GM12892 (cell line): ENCODE measurements at places on chromosomes 16 and 17.

- no peak for DNase-seq
Measured at GRCh38 chr16:75121949-75122568, 5.5 kb upstream of the LDHD start.

DNA sequence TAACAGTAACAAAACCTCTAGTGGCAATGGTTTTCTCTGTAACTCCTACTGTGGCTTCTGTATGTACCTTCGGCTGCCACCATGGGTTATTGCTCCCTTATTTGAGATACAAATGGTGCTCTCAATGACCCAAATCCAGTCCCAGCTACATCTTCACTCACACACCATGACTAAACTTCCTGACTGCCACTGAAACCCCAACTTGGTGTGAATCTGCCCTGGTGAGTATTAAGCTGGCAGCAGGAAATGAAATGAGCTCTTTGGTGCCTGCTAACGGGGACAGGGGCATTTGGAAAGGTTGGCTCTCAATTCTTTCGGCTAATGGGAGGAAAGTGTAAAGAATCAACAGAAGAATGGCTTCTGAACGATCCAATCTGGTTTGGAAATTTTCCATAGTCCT, 7.5 kb upstream of the SLC35B1 start:
- no peak for DNase-seq

- DNase-seq: no peak
Measured at GRCh38 chr17:21240369-21241055, 12.7 kb downstream of the NATD1 start.

DNA sequence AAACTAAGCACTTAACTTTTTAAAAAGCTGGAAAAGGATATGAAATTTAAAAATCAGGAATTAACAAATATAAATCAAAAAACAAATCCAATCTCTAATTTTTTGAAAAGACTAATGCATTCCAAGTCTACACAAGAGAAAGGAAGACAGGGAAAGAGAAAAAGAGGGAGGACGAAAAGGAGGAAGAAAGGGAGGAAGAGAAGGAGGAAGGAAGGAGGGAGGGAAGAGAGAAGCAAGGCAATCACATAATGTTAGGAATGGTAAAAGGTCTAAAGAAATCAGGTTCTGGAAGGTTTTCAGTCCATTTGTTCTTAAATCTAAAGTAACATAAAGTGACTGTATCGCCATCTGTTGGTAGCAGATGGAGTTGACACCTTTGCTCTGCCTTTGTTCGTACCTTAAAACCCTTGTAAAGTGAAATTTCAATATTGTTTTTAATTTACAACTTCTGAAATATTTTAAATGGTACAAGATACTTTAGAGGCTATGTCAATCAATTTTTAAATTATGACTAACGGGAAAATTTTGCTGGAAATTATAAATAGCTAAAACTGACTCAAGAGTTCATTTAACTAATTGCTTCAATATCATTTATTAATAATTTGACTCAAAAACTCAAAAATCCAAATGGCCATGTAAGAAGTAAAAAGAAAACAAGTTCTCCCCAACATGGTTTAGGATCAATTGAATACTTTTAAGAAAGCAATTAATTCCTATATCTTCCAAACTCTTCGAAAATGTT, 20.4 kb upstream of the CDYL2 start:
- no peak for DNase-seq

GRCh38 chr17:5077781-5078105, 524 bp upstream of the ZFP3 start:
- no peak for DNase-seq

GRCh38 chr17:68909066-68909465, 46.1 kb downstream of the ABCA8 start:
- DNase-seq: no peak

DNA sequence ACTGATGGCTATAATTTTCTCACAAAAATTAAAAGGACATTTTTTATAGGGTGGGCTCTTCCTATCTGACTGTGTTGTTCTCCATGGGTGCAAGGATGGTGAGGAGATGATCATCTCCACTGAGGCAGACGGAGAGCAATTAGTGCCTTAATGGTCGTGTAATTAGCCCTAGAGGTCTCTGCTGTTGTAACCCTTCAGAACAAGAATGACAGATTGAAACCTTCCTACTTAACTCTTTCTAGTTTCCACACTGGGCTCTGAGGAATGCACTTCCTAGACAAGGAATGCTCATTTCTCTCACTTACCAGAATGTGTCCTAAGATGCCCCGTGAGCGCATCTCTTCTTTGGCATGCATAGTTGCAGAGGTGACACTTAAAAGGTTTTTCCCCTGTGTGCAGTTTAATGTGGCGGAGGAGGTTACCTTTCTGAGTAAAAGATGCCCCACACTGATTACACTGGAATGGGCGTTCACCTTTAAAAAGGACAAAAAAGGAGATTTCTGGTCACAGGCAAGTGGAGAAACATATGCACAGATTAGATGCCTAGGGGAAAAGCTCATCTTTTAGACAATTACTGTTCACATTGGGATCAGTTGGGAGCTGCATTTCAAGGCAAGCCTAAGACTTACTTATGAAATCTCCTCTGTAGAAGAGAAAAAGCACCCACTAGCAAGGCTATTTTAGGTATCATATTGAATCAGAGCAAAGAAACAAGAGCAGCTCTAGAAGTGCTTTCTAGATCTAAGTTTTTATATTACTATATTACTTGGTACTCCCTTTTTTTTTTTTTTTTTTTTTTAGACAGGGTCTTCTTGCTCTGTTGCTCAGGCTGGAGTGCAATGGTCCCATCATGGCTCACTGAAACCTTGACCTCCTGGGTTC, 53.6 kb downstream of the GRB7 start:
- DNase-seq: no peak

DNA sequence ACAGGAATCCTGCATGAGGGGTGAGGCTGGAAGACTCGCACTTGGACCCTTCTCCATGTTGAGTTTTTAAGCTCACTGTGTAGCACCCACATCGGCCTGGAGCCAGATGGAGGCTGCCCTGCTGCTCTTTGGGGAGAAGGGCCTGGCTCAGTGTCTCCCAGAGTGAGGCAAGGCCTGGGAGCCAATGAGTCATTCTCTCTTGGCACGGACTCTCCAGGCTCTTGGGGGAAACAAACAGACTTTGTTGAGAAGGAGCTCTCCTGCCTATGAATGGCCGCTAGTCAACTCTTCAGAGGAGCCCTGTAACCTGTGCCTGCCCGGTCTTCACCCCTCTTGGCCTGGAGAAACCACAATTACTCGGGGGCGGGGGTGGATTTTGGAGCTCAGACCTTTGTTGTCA, 50.8 kb upstream of the MAF start:
- no peak for DNase-seq

DNA sequence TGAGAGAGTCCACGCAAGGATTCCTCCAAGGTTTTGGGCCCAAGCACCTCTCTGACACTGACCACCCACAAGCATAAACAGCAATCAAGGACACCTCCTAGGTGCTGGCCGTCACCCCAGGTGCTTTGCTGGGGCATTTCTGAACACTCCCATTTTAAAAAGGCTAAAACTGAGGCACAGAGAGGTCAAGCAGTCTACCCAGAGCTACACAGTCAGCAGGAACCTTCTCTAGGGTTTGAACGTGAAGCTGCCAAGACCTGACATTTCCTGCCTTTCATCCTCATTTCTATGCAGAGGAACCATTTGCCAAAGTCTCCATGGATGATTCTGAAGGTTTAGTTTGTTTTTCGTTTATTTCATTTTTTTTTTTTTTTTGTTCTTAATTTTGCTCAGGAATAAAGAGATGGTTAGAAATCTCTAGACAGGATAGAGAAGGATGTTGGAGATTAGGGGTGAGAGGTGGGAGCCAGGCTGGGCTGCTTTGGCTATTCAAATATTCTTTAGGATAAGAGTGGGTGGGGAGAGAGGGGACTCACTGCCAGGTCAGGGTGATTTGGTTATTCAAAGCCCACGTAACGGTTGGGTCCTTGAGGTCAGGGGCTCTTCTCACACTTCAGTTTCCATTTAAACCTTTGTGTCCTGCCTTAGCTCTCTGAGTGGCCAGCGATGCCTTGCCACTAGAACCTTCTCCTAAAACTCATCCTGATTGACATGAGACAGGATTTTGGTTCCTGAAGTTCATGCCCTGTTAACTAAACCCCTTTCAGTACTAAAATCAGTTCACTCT, 6.2 kb downstream of the PLCG2 start:
- no peak for DNase-seq

- no peak for DNase-seq
Measured at GRCh38 chr16:15613676-15614075, 29.3 kb downstream of the MARF1 start.

DNA sequence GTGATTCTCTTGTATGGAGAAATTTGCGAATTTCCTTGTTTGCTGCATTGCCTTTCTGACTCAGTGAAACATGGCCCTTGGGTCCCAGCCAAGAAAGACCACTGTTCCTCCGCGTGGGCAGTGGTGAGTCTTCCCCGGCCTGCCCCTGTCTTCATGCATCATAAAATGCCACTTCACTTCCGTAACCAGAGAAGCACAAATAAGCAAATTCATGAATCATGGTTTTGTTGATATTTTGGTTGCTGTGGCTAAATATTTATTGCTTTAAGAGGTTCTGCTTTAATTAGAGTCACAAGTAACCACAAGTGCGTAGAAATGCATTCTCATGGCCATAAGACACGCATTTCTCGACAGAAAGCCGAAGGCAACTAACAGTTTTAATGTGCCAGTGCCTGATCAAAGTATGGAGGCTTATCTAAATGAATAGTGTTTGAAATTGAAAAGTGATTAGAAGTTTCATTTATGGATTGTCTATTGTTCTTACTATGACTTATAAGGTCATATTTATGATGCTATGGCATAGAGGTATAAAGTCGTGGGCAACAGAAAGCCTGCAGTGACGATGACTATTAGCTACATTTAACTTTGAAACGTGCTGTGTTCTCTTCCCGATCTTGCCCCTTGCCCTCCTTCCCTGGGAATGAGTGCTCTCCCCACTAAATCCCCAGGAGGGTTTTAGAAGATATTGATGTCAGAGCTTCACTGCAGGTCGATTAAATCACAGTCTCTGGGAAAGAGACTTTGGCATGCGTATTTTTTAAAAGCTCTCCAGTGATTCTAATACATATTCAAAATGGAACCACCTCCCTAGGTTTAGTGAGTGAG, 76.0 kb downstream of the WIPI1 start:
- no peak for DNase-seq

DNA sequence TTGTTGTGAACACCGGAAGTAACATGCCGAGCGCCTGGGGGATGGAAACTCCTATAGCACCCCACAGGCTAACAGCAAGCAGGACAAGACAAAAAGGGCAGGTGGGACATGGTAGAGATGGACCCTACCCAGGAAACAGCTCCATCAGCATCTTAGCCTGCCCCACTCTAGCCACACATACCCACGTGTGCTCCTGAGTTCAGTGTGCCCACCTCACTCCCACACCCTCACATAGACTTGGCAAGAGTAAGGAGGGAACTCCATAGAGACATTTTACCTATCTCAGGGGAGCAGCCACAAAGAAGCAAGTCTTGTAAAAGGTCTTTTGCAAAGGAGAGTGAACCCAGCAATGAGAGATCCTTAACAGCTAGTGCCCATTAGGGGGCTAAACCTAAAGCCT, 37.8 kb upstream of the CACNG3 start:
- no peak for DNase-seq

GRCh38 chr17:17346428-17347233, 43.5 kb downstream of the NT5M start:
- DNase-seq: no peak

- no peak for DNase-seq
Measured at GRCh38 chr17:19865021-19865420, 2.7 kb downstream of the ULK2 start.

GRCh38 chr16:81879625-81880024, 100.5 kb downstream of the PLCG2 start:
- DNase-seq: no peak

- DNase-seq: no peak
Measured at GRCh38 chr17:61314368-61315078, 85.1 kb upstream of the TBX2 start.

DNA sequence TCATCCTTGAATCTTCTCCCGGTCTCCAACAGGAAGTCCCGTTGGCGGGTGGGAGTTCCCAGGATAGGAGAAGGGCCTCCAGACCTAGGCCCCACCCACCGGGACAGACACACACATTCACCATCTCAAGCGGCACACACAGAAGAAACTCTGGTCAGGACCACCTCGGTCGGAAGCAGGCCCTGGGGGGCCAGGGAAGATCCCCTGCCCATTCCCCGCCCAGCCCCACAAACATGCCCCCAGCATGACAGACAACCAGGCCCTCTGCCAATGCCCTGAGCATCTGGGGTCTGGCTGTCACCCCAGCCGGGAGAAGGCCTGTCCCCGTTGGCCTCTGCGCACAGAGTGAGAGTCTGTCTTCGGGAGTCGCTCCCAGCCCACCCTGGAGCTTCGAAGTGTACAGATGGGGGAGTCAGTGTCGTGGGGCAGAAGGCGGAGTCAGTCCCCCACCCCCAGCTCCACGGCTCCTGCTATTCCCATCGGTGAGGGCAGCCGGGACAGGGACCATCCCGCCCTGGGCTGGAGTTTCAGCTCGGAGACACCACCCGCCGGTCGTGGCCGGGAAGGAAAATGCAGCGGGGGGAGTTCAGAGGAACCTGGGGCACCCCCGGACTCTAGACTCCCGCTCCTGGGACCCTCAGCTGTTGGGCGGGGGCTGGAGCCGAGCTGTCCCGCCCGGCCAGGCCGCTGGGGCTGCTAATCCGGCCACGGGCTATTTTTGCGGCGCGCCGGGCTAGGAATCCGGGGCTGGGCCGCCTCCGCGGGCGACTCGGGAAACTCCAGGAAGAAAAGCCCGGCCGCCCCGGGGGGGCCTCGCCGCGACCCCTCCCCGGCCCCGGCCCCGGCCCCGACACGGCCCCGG, 660 bp downstream of the RHBDF1 start:
- DNase-seq: peak; percentile 52

DNA sequence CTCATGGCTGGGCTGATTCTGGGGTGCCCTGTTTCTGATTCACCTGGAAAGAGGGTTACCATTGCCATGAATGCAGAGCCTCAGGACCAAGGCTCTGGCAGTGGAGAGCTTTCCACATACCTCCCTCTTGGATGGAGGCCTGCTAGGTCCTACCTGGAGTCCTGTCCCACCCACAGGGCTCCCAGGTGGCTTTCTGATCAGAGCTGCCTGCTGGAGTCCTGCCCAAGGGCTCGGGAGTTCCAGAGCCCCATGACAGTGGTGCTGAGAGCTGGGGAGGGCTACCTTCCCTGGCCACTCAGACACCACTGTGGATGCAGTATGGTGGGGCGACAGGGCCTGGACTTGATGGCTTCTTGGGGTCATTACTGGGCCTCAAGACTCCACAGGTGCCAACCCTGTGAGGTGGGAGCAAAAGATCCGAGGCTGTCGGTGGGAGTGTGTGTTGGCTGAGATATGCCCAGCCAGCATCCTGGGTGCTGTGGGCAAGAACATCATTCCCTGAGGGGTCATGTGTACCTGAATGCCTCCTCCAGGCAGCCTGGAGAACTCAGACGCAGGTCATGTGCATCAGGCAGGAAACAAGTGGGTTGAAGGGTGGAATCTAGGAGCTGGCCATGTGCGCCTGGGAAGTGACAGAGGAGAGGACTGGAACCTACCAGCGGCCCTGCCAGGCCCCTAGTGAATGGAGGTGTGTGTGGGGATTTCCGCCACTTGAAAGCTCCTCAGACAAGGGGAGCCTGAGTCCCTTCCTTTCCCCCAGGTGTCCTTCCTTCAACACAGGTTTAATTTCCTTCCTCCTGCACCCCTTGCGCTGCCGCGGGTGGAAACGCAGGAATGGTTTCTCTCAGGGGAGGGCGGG, 2.3 kb upstream of the WNT3 start:
- no peak for DNase-seq

GRCh38 chr16:25171390-25171789, 45.4 kb upstream of the AQP8 start:
- no peak for DNase-seq
